ENCODE measurements at places on chromosomes 13 and 19.

GRCh38 chr13:38372820-38373383 is 23.3 kb downstream of the UFM1 start:
- DNase-seq, result no peak

GRCh38 chr13:106601489-106601888 is 33.6 kb upstream of the ARGLU1 start:
- no peak for DNase-seq

DNA sequence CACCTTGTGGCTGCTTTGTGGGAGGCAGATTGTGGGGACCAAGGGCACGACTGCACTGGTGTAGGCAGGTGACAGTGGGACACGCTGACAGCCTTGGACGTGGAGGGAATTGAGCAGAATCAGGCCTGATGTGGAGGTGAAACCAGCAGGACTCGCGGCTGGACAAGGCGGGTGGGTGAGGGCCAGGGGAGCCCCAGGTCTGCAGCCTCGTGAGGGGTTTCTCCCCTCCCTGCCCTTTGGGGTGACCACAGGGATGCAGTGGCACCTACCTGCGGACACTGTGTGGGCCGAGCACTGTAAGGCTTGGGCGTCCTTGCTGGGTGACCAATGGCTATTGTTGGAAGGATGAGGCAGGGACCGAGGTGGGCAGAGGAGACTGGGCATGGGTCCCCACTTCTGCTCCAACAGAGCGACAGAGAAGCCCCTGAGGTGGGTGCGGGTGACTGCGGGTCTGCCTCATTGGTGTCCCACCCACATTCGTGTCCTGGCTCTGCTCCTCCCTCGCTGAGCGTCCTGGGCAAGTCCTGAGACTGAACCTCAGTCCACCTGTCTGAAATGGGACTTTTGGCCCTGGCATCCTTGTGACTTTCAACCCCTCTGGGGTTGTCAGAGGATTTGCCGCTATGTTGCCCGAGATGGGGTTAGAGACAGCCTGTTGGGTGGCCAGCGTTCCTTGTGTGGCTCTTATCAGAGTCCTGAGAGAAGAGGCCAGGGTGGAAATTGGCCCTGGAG is 30.5 kb downstream of the DNM2 start:
- DNase-seq, result no peak

DNA sequence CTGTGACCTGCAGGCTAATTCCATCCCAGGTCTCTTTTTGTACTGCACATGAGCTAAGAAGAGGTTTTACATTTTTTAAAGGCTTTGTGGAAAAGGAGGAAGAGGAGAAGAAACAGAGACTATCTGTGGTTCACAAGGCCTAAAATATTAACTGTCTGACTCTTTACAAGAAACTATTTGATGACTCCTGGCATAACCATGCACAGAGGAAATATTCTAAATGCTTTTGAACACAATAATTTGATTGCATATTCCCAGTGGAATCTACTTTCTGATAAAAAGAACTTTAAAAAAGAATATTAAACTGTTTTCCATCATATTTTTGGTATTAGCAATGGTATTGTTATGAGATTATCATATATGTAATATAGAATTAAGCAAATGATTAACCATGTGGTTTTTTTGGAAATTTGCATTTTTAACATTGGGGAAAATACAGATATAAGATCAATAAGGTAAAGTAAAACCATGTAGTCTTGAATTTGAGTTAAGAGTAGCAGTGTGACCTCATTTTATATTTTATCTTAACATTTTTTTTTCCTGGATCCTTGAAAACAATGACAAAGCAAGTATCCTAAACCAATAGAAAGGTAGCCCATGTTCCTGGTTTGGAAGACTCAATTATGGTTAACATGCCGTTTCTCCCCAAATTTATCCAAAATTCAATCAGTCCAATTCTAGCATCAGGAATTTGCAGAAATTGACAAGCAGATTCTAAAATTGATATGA is 251.0 kb downstream of the UQCRFS1 start:
- no peak for DNase-seq

- no peak for DNase-seq
Measured at GRCh38 chr19:10418485-10419199, 1.7 kb upstream of the PDE4A start.

DNA sequence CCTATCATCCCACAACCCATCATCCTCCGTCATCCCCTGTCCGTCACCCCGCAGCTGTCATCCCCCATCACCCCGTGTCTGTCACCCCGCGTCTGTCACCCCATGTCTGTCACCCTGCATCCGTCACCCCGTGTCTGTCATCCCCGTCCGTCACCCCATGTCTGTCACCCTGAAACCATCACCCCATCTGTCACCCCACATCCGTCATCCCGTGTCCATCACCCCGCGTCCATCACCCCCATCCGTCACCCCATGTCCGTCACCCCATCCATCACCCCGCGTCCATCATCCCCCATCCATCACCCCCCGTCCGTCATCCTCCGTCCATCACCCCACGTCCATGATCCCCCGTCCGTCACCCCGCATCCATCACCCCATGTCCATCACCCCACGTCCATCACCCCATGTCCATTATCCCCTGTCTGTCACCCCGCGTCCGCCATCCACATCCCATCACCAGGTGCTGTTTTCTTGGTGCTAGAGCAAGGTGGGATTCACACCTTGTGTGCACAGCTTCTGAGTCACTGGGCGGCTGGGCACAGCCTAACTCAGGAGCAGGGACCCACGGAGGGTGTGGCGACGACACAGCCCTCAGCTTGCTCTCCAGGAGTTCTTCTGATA is 24.2 kb downstream of the RASA3 start:
- DNase-seq, result no peak

DNA sequence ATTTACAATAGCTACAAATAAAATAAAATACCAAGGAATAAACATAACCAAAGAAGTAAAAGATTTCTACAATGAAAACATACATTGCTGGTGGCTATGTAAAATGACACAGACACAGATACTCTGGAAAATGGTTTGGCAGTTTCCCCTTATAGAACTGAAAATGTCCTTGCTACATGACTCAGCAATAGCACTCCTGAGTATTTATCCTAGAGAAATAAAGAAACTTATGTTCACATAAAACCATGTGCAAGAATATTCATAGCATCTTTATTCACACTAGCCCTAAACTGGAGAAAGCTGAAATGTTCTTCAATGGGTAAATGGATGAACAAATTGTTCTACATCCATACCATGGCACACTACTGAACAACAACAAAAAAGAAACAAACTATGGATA is 100.2 kb upstream of the RFC3 start:
- no peak for DNase-seq
